ENCODE measurements at places on chromosomes 4 and X. TPM values are rescaled to one million over a fixed set of nuclear protein-coding genes. Genes with fewer than 3 reads are reported as not detected.

The RBMXL3 gene
- total RNA-seq, result not detected

The SLC9A6 gene
- total RNA-seq, result 8.7 TPM

The BANK1 gene
- 0.34 TPM for total RNA-seq

The INTS12 gene
- total RNA-seq, result 21.6 TPM

The S100G gene
- total RNA-seq, result not detected

The CORIN gene
- 0.34 TPM for total RNA-seq

The DMRTC1 gene
- not detected for total RNA-seq

The OCIAD2 gene
- total RNA-seq, result 82.7 TPM

The TSPAN6 gene
- 0.43 TPM for total RNA-seq

The RAB9B gene
- total RNA-seq, result 0.38 TPM

The UGT8 gene
- 0.14 TPM for total RNA-seq

The MAGEE2 gene
- not detected for total RNA-seq

The CDKL2 gene
- total RNA-seq, result 0.83 TPM

The MAGEB2 gene
- total RNA-seq, result not detected

The CT83 gene
- total RNA-seq, result not detected

The MFAP3L gene
- 0.68 TPM for total RNA-seq

The DDX53 gene
- total RNA-seq, result not detected

The TRAM1L1 gene
- not detected for total RNA-seq

The EGF gene
- total RNA-seq, result not detected

The C4orf54 gene
- total RNA-seq, result not detected

The GLOD5 gene
- not detected for total RNA-seq

The FOXR2 gene
- not detected for total RNA-seq

The TKTL2 gene
- not detected for total RNA-seq

The GABRG1 gene
- not detected for total RNA-seq

The CXCL10 gene
- 0.68 TPM for total RNA-seq

The CT45A1 gene
- not detected for total RNA-seq

Data from activated CD8-positive, alpha-beta T cell treated with anti-CD3 and anti-CD28 coated beads for 36 hours (primary cell).